Mesenteric fat pad (tissue), 1 donor: ENCODE measurements at places on chromosomes 4 and X. TPM values are rescaled to one million over a fixed set of nuclear protein-coding genes. Genes with fewer than 3 reads are reported as not detected.

Gene CXorf65
- 2.2 TPM for total RNA-seq

DNA sequence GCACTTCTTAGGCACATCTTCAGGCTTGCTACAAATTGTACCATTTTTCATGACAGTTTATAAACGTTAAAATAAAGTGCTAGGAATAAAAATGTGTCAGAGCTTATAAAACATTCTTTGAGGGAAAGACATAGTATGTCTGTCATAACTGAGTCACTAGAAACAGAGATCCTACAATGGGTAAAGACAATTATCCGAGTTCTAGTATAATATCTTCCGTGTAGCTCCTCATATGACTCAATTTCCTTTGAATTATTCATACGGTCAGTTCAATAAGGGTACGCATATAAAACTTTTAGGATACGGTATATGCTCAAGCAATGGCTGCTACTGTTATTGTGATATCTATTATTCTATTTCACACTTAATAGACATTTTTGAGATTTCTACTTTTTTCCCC, 349.1 kb downstream of the PCDH10 start:
- no peak for DNase-seq

DNA sequence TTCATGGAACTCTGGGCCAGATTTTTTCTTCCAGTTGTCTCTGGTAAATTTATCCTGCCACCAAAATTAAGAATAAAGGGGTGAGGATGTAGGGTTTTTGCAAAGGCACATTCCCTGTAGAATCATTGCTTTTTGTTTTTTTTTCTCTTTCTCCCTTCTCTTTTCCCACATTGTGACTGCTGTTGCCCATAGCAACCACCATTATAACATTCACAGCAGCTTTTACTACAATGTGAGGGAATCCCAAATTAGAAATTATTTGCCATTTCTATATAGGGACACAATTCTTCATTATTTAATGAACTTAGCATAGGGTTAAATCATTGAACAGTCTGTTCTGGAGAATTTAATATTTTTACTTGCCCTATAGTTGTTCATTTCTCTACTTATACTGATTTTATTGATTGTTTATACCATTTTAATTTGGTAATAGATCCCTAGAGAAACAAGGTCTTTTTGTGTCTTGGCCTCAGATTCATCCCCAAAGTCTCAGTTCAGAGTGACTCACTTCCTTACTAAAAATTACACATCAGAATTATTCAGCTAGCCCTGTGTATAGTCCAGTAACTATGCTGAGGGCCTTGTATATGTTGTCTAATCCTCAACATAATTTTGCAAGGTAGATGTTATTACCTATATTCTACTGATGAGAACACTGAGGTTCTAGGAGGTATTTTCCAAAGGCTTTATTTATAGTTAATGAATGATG, 80.8 kb upstream of the ANK2 start:
- DNase-seq: no peak

- no peak for DNase-seq
These were observed 1.7 kb upstream of the STIM2 start for GRCh38 chr4:26858947-26859401.

DNA sequence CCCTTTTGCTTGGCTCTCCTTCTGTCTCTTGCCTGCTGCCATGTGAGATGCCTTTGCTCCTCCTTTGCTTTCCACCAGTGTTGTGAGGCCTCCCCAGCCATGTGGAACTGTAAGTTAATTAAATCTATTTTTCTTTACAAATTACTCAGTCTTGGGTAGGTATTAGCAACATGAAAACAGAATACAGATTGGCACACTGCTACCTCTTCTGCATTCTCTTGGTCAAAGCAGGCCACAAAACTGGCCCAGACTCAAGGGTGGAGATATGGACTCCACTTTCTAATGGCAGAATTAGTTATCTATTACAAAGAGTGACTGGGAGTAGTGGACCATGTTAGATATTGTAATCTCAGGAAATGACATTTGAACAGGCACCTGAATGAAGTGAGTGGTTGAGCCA, 21.5 kb upstream of the CCDC149 start:
- no peak for DNase-seq

- DNase-seq: no peak
These were observed 164.1 kb upstream of the STS start for GRCh38 chrX:6983207-6983955.

DNA sequence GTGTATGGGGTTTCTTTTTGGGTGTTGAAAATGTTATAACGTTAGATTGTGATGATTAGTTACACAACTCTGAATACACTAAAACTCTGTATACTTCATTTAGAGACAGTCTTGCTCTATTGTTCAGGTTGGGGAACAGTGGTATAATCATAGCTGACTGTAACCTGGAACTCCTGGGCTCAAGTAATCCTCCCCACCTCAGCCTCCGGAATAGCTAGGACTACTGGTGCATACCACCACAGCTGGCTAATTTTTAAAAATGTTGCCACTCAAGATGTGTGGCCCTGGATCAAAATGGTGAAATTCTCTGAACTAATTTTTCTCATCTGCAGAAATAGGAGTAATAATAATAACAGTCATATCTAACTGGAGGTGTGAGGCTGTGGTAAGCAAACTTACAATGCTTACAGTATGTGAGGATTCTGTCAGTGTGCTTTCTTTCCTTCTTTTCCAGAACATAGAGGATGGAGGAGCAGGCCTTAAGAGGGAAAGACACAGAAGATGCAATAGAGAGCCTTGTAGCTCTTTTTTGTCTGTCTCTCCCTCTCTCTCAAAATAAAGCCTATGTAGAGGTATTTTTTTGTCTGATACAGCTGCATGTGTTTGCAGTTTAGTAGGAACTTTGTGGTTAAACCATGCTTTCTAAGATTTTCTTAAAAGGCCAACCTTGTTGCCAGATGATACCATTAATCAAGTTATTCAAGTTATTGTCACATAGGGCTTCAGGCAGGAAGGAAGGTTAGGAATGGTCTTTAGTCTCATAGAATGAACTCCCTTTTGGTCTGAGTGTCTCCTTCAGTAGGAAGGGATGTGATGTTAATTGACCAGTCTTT, 7.5 kb downstream of the ADD1 start:
- DNase-seq: no peak
